ENCODE measurements at places on chromosomes 6 and 20.
A peak's percentile ranks its signal among the peaks of the same experiment; 100 is the strongest.

DNA sequence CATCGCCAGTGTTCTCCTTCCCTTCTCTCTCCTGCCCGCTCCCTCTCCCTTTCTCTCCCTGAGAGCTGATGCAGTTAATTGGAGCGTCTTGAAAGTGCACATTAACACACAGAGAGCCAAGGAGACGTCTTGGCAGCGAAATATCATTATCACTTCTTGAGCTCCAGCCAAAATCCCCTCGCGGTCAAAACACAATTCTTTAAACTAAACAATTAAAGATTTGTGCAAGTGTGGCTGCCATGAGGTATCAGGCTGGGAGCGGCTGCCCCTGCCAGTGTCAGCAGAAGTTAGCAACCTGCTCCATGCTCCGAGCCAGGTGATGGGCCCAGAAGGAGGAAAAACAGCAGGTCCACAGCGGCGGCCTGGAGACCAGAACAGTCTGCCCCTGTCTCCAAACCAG, 100.9 kb upstream of the FOXP4 start:
- DNase-seq = no peak

- no peak for DNase-seq
Measured at GRCh38 chr6:50653253-50653652, 60.1 kb upstream of the TFAP2D start.

DNA sequence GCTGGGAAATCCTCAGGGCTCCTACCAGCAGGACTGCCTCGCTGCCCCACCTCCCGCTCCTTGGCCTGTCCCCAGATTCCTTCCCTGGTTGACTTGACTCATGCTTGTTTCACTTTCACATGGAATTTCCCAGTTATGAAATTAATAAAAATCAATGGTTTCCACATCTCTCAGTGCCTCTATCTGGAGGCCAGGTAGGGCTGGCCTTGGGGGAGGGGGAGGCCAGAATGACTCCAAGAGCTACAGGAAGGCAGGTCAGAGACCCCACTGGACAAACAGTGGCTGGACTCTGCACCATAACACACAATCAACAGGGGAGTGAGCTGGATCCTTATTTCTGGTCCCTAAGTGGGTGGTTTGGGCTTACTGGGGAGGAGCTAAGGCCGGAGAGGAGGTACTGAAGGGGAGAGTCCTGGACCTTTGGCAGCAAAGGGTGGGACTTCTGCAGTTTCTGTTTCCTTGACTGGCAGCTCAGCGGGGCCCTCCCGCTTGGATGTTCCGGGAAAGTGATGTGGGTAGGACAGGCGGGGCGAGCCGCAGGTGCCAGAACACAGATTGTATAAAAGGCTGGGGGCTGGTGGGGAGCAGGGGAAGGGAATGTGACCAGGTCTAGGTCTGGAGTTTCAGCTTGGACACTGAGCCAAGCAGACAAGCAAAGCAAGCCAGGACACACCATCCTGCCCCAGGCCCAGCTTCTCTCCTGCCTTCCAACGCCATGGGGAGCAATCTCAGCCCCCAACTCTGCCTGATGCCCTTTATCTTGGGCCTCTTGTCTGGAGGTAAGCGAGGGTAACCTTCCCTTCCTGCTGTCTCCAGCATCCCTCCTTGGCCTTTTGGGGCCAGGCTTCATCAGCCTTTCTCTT, at the start of gene CFB:
Gene CFB, plus strand, starts transcription at position 589 of the 863 bp plus-strand sequence. Its CDS starts 127 bp downstream, at position 716.
- peak; percentile 81 for DNase-seq

GRCh38 chr6:138593909-138594757, 94.8 kb upstream of the NHSL1 start:
- DNase-seq = no peak

GRCh38 chr20:62355878-62356588, 11.1 kb downstream of the LAMA5 start:
- DNase-seq = peak; percentile 55

DNA sequence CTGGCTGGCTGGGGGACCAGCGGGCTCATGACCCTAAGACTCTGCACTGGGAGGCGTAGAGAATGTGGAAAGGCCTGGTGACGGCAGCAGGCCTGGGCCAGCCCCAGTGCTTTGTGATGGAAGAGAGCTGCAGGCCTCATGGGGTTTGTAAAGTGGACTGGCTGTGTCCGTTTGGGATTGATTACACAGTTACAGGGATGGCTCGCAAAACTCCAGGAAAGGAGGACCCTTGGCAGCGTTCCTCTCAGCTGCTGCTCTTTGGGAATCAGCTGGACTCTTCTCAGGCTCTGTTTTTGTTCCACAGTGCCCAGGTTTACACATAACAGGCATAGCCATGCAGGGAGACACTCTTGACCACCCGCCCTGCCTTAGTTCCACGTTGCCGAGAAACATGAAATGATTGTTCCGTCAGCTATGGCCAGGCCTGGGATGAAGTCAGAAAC, 89.0 kb downstream of the SLX4IP start:
- DNase-seq = peak; percentile 38

DNA sequence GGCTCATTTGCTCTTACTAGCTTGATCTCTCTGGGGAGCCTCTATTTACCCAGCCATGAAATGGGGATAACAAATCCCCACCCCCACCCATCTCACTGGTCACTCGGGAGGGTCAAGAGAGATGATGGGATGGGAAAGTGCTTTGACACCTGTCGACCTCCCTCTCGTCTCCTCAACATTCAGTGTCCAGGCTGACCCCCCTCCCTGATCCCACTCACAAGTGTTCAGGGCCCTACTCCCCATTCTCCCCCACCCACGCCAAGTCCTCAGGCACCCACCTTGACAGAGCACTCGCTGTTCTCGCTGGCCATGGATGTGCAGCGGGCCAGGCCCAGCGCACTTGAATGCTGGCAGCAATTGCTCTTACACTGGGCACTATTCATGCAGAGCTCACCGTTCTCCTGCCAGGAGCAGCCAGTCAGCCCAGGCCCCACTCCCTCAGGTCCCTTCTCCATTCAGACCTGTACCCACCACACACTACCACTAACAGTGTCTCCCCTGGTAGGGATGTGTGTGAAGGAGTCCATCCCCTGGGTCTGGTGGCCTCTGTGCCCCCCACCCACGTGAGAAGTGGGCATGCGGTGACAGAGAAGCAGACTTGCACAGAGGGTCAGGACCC, 1.6 kb downstream of the CLPS start:
- no peak for DNase-seq

DNA sequence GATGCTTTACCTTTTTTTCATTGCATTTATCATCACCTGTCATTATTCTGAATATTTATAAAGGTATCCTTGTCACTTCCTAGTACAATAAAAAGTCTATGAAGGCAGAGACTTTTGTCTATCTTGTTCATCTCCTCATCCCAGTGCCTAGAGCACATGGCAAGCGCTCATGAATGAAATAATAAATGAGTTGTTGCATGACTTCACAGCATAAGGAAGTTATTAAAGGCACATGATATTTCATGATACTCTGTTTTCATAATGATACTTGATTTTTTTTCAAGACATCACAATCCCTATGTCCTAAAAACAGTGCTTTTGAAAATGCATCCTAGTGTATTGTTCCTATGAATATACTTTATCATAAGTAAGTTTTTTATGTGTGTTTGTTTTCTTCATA, 310.6 kb upstream of the RSPO3 start:
- no peak for DNase-seq

- DNase-seq = no peak
Measured at GRCh38 chr6:170476360-170476759, 76.7 kb downstream of the PSMB1 start.

- no peak for DNase-seq
Measured at GRCh38 chr6:16217156-16217721, 21.1 kb upstream of the GMPR start.

- DNase-seq = peak; percentile 22
Measured at GRCh38 chr6:151493804-151494234, at the start of gene CCDC170. TSS of gene CCDC170 (plus strand) at chr6:151494017. CDS start at chr6:151494129, 112 bp downstream.

DNA sequence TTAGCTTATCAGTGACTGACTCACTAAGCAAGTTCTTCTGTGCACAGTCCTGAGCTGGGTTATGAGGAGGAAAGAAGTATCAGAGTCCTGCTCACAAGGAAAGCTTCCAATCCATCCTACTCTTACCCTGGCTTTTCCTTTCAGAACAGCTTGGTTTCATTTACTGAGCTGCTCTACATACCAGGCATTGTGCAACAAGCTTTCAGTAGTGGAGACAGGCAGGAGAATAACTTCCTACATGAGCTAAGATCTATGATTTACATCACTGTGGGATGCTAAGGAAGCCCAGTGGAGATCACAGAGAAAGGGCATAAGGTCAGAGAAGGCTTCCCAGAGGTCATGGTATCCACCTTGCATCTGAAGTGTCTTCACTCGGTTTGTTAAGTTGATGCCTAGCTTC, 144.5 kb downstream of the MAP3K7 start:
- no peak for DNase-seq

DNA sequence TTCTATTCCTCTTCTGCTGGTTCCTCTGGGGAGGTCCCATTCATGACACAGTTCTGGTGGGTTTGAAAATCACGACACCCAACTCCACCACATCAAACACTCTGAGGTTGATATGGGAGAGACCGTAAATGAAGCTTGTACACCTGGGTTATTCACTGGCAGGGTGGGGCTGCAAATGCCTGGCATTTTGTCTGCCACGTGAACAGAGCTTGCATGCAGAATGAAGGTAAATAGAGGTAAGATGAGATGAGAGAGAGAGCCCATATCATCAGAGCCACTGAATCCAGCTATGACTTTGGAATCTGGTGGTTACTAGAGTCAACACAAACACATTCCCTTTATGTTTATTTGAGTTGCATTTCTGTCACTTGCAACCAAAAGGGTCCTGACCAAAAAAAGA, 97.4 kb downstream of the BANF2 start:
- DNase-seq = no peak

DNA sequence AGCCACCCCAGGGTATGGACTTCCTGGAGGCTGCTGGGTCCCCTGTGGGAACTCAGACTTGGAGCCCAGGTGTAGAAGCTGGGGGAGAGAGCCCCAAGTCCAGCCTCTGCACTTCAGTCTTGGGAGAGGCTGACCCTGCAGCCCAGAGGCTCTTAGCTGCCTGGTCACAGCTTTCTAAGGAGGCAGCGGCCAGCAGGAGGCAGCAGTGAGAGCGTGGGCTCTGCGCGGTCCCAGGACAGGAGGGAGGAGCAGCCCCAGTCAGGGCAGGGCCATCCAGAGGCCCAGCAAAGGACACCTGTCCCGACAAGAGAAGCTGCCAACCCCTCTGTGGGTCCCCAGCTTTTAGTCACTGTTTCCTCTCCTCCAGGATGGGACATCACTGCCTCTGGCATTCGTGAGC, 9.4 kb downstream of the TREML2 start:
- DNase-seq = no peak

GRCh38 chr6:43995137-43995536, 132.1 kb downstream of the MRPL14 start:
- no peak for DNase-seq

DNA sequence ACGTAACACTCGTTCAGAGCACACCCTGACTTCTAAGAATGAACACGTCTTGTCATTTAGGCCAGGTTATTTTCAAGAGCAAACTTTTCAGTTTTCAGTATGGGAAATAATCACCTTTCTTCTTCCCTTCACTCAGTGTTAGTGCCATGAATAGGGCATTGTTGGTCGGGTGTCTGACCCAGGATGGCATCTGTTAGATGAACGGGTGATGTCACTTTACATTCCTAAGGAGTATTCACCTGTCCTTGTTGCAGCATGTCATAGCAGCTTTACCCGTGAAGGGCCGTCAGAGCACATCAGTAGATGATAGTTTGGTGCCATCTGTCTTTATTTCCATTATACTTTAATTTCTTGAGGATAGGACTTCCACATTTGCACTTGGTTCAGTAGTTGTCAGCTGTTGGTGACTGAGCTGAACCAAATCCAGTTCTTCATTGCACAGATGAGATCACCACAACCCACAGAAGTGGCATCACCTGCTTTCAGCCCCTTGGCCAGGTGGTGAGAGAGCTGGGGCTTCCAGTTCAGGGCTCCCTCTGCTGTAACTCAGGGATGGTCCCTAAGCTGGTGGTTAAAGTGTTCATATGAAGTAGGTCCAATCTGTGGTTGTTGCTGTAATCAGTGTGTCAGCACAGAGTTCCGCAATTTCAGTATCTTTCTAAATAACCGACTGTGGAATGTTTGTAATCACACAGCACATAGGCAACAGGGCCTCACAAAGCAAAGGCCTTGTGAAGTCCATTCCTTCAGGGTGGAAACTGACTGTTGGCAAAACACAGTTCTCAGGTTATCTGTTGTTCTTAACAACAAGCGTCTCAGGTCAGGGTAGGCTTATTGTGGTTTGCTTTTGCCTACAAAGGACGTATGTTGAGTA, 68.2 kb downstream of the FAM120B start:
- no peak for DNase-seq

- no peak for DNase-seq
Measured at GRCh38 chr20:1949347-1950100, 44.3 kb downstream of the PDYN start.

DNA sequence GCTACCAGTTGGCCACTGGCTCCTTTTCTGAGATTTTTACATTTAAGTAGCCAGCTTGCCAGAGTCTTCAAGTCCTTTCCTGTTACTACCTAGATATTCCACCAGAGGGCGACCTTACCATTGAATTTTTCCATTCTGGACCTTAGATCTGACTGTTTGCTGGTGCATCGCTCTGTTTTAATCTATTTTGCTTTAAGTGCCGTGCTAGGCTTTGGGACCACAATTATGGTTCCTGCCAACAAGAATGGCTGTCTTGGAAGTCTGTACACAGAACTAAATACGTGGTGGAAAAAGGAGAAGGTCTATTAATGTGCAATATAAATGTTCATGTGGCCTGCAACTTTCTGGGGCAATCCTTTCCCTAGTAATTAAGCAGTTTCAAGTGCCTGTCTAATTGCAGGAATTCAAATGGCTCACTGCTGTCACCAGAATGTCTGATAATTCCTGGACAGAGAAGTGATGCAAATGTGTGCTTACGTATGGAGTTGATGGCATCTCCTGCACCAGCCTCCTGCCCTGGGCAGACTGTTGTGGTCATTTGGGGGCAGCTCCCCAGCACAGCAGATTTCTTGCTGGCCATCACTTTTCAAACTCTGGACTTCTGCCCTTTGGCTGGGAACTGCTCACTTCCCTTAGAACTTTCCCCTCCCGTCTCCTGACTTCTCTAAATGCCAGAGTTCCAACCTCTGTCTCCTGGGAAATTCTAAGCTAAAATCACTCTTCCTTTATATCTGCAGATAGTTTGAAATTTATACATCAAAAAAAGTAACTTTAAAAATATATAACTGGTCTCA, 5.6 kb upstream of the HLA-DOA start:
- DNase-seq = peak; percentile 78

- DNase-seq = no peak
Measured at GRCh38 chr6:143128681-143129015, 68.0 kb downstream of the AIG1 start.

GRCh38 chr6:99026135-99026534, 78.4 kb upstream of the FBXL4 start:
- no peak for DNase-seq
